Activated naive CD4-positive, alpha-beta T cell (primary cell): ENCODE measurements at places on chromosomes 5 and 9.

- no peak for DNase-seq
These were observed 86.9 kb downstream of the GNAQ start for GRCh38 chr9:77944556-77945243.

- DNase-seq = no peak
These were observed 49.9 kb upstream of the KCNN2 start for GRCh38 chr5:114311968-114312367.

GRCh38 chr9:5789489-5789888, 43.4 kb downstream of the ERMP1 start:
- DNase-seq = no peak

DNA sequence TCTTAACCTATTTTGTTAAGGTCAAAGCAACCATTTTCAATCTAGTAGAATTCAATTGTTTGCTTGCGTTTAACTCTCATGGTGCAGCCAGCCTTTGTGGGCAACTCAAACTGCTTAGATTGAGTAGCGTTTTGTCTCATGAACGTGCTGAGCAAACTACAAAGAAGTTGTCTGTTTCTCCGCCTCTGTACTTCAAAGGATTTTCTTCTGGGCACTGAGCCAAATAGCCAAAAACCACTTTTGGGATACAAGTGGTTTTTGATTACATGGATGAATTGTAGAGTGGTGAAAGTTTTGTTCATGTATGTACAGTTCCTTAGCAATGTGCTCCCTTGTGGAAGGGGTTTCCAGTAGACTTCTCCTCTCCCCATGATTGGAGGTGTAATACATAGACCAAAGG, 122.9 kb downstream of the CFAP90 start:
- no peak for DNase-seq

DNA sequence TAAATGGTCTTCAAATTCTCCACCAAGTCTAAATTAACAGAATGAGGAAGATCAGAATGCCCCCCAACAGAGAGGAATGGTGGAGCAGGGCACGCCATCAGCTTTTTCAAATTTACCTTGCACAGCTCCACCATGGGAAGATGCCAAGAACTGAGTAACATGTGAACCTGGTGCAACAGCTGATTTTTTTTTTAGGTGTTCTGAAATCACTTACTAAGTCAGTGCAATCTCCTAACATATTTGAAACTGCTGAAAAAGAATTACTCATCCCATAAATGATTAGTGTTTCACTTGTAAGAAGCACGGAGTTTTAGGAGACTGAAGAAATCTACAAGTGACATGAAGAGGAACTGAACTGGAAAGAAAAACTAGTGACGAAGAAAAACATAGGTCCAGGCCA, 5.1 kb downstream of the TMEM245 start:
- no peak for DNase-seq

GRCh38 chr9:115015018-115015635, 84.7 kb upstream of the TNFSF8 start:
- no peak for DNase-seq

GRCh38 chr5:177997319-177997670, 1.3 kb upstream of the PROP1 start:
- DNase-seq = no peak

DNA sequence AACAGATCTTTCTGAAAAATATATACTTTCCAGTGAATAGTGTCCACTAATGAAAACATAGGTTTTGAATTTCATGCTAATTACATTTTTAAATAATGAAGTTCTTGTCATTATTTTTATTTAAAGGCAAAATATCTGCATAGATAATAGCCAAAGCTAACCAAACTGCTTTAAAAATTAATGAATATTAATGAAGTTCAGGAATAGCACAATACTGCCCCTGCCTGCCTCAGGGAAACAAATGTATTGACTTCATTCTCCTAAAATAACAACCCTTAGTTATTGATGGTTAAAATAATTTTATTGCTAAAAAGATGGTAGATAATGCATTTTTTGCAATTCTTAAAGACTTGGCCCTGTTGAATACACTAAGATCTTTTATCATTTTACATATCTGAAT, 103.6 kb upstream of the SSBP2 start:
- DNase-seq = no peak

GRCh38 chr9:69678843-69679538, 6.8 kb upstream of the APBA1 start:
- DNase-seq = no peak

DNA sequence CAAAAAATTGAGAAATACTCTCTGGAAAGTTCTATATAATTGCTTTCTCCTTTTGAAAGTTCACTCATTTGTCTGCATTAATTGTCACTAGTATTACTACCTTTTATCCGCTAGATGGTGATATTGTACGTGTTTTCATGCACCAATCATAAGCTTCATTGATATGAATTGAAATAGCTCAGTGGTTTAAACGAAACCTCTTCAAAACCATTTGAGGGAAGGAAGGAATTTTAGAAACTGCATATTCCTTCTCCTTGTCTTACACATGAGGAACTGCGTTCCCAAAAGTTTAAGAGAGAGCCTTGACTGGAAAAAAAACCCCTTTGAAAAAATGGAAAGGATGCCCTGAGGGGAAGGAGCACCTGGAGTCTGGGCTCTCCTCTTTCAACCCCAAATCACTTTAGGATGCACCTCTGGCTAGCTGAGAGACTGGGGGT, 98.6 kb downstream of the YTHDC2 start:
- DNase-seq = no peak

GRCh38 chr5:92519811-92520632, 1061.0 kb downstream of the NR2F1-AS1 start:
- no peak for DNase-seq

DNA sequence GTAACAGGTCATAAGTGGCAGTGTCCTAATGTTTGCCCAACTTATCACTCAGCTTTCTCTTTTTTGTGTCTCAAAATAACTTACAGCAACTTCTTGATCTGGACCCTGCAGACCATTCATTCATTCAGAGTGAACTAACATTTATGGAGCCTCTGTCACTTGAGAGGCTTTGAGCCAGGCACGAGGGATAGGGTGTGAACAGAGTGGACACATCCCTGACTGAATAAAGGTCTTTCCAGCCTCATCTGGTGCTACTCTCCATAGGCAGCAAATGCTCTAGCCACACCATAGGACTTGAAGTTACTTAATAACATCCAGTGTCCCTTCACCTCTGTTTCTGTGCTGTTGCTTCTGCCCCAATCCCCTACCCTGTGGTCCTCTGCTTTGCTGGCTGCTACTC, 212.1 kb upstream of the FBN2 start:
- DNase-seq = no peak

GRCh38 chr9:80791836-80792235, 897.5 kb downstream of the TLE1 start:
- DNase-seq = no peak

DNA sequence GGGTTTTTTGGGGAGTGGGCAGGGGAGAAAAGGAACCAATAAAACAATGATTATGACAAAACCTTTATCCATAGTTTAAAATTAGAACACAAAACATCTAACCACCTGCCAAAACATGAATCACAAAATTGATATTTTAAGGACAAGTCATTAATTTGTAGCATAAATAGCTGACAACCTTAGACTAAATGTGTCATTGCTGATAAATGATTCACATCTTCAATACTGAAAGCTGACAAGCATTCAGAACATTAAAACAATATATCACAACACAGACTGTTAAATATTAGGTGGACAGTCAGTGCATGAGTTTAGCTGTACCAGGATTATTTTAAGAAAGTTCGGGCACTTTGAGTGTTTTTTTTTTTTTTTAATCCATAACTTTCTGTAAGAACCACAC, 71.5 kb downstream of the NR3C1 start:
- DNase-seq = no peak

DNA sequence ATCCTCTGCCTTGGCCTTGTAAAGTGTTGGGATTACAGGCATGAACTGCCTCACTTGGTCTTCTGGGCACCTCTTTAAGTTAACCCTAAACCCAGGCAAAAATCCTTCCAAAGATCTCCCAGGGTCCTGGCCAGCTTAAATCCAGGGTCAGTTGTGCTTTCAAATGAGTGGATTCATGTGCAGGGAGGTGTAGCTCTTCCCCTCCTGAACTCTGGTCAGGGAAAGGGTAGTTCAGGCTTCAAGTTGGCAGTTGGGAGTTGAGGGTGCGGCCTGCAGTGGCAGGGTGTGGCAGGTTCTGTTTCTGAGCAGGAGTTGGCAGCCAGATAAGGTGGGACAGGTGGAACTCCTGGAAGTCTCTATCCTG, 3.6 kb downstream of the HNRNPAB start:
- no peak for DNase-seq
